ENCODE measurements at places on chromosomes 12 and 14.

GRCh38 chr14:51283402-51284085 is 43.5 kb downstream of the TMX1 start:
- peak; percentile 83 for DNase-seq

- no peak for DNase-seq
These were observed 325.1 kb upstream of the DCN start for GRCh38 chr12:91507754-91508153.

DNA sequence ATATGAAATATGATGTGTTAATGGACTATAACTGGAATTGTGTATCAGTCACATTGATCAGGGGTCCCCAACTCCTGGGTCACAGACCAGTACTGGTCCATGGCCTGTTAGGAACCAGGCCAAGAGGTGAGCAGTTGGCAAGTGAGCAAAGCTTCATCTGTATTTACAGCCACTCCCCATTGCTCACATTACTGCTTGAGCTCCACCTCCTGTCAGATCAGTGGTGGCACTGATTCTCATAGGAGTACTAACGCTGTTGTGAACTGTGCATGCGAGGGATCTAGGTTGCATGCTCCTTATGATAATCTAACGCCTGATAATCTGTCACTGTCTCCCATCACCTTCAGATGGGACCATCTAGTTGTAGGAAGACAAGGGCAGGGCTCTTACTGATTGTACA is 72.3 kb downstream of the CDK17 start:
- DNase-seq, result no peak

DNA sequence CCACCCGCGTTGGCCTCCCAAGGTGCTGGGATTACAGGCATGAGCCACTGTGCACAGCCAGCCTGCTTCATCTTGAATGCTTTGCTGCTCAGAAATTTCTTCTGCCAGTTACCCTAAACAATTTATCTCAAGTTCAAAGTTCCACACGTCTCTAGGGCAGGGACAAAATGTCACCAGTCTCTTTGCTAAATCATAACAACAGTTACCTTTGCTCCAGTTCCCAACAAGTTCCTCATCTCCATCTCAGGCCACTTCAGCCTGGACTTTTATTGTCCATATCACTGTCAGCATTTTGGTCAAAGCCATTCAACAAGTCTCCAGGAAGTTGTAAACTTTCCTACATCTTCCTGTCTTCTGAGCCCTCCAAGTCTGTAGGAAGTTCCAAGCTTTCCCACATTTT is 159.5 kb upstream of the DYRK2 start:
- DNase-seq, result no peak

DNA sequence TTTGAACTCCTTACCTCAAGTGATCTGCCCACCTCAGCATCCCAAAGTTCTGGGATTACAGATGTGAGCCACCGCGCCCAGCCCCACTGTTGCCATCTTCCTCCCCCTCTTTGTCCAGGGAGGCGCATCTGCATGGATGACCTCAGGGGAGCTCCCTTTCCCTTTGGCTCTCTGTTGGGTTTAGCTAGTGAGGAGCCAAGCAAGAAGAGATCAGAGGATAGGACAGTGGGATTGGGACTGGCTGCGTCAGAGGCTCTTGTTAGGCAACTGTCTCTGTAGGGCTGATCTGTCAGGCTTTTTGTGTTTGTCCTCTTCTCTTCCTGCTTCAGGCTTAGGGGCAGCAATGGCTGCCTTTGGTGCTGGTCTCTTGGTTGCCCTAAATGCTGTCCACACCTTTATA is 8.5 kb upstream of the IFT81 start:
- no peak for DNase-seq

GRCh38 chr14:101234244-101234937 is 326.9 kb upstream of the DIO3 start:
- no peak for DNase-seq

DNA sequence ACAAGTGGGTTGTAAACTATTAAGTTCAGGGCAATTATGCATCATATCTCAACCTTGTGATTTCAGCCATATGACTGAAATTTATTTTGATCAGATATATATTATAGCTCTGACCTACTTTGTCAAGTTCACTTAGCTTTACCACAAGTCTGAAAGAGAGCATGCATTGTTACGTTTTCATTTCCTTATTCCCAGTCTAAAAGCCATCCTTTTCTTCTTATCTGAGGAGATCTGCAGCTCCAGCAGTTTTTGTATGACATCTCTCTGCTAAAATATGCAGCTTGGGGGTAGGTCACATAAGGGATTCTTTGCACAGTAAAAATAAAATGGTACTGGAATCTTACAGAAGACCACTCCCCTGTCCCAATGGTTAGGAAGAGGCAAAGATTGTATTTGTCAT is 1682.8 kb upstream of the FLRT2 start:
- DNase-seq, result no peak
